ENCODE measurements at places on chromosomes 13 and 19.

- no peak for DNase-seq
Measured at GRCh38 chr19:42422092-42422900, 4.9 kb downstream of the LIPE start.

- no peak for DNase-seq
Measured at GRCh38 chr19:18202778-18203407, 949 bp downstream of the RAB3A start.

GRCh38 chr19:4144666-4145249 lies 8.7 kb upstream of the CREB3L3 start:
- DNase-seq = no peak

DNA sequence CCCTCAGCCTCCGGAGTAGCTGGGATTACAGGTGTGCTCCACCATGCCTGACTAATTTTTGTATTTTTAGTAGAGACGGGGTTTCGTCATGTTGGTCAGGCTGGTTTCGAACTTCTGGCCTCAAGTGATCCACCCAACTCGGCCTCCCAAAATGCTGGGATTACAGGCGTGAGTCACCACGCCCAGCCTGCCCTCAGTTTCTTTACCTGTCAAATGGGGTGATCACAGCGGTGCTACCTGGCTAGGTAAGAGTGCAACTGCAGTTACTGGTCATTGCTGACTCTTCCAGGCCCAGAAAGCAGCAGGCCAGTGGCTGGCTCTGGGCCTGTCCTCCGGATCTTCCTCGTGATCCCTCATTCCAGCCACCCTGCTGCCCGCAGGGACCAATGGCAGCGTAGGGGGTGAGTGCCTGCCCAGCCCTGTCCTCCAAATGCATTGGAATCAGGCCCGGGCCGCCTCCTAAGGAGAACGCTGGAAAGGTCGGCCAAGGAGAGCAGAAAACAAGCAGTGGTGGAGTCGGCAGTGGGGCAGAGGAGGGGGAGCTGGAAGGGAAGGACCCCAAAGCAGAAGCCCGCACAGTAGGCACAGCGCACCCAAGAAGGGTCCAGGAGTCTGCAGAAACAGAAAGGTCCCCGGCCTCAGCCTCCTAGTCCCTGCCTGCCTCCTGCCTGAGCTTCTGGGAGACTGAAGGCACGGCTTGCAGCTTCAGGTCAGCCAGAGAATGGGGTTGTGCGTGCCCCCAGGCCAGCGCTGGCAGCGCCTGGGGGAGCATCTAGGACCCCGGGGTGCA lies 1.8 kb upstream of the SLC27A1 start:
- DNase-seq = no peak

GRCh38 chr19:7975037-7975436 lies 30.4 kb downstream of the ELAVL1 start:
- DNase-seq = no peak

DNA sequence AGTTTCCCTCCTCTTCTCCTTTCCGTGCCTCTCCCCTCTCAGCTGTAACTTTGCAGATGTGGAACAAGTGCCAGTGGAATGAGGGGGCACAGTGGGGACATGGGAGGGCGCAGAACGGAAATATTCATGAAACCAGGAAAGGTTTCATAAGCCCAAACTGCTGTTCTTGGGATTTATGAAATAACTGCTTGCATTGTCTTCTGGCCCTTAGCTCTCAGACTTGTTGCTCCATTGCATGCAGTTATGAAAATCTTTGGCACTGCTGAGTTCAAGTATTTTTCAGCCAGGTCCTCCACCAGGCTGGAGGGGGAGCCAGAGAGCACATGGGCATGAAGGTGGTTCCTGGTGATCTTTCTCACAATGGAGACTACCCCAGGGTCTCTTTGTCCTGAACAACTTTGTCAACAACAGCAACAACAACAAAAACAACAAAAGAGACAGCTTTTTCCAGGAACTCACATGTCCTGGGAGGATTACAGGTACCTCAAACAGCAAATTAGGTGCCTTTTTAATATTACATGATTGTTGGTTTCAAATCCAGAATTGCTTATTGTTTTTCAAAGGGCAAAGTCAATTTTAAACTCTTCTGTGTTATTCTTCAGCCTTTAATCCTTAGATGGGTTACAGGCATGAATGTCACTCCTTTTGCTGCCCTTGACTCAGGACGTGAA lies 1.5 kb downstream of the RGCC start:
- no peak for DNase-seq

DNA sequence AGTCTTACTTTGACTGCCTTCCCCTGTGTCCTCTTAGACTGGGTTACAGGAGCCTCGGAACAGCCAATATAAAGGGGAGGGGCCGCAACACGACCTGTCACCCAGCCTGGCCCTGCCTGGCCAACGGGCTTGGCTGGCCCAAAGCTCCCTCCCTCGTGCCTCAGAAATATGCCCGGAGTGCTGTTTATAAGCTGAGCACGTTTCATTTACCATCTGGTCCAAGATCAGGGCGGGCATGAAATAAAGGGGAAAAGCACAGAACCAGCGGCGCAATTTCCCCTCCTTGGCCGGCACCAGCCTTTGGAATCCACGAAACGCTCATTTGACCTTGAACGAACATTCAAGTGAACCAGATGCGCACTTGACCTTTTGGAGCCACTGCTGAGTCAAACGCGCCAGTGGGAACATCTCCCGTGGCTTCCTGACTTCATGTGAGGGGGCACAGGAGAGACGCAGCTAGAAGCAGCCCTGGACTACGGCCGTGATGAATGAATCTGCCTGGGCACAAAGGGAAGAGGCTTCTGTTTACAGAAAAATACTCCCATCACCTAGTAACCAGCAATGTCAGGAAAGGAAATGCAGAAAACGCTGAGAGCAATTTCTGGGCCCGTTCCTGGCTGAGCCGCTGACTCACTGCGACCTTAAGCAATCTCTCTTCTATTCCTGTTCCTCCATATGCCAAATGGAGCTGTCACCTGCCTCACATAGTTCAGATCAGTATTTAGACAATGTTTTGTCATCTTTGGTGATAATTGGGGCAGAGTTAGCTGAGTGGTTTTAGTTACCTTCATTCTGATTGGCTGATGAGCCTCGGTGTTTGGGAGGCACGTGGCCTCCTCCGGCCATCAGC lies 53.3 kb downstream of the RFX2 start:
- no peak for DNase-seq
